ENCODE measurements at places on chromosomes 1 and 21.
A peak's percentile ranks its signal among the peaks of the same experiment; 100 is the strongest.

- DNase-seq, result no peak
These were observed 33.3 kb upstream of the TENT5C start for GRCh38 chr1:117572546-117572945.

- no peak for DNase-seq
These were observed 82.7 kb downstream of the CDC7 start for GRCh38 chr1:91583326-91583755.

DNA sequence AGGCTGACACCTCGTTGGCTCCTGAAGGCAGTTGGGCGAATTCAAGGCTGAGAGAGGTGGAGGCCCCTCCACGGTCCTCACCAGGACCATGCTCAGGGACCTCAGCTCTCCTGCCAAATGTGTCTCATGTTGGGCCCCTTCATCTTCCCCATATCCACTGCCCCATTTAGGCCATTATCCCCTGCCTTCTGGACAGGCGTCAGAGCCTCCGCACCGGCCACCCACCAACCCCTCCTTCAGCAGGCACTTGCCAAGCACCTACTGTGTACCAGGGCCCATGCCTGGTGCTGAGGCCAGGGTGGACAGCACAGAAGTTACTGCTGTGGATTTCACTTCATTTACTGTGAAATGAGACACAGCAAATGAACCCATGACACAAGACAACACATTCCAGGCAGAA, 325.8 kb downstream of the MATN1 start:
- DNase-seq, result no peak

GRCh38 chr1:203140743-203141520, 13.4 kb downstream of the ADORA1 start:
- no peak for DNase-seq

DNA sequence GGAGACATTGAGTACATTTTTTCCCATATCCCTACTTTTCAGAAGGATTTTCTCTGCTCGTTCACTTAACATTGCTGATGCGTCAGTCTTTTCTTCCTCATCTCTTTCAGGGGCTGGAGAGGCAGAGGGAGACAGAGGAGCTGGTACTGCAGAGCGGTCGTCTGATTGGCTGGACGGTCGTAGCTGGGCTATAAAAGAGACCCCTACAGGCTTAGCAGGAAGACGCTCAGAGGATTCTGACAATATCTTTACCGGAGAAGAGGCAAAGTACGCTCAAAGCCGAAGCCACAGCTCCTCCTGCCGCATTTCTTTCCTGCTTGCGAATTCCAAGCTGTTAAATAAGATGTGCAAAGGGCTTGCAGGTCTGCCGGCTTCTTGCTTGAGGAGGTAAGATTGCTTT, at the start of gene RGS4:
TSS of gene RGS4 (plus strand) at position 220 of the 400 bp plus-strand sequence. CDS start at position 344, 124 bp downstream.
- DNase-seq, result peak; percentile 92

- no peak for DNase-seq
These were observed 30.9 kb downstream of the ACTA1 start for GRCh38 chr1:229402993-229403392.

DNA sequence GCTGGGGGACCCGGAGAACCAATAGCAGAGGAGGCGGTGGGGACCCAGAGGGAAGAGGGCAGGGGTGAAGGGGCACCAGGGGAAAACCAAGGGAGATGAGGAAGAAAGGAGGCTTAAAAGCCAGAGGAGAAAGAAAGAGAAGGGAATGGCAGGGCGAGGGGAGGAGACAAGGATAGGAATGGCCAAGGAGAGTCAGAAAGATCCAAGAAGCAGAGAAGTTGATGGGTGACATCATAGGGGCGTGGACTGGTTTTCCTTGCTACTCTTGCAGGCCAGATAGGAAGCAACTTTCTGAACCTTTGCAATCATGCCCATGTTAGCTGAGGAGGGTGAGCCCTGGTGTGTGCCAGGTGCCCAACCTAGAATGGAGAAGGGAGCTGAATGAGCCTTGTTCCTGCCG, 5.4 kb downstream of the NPR1 start:
- no peak for DNase-seq

GRCh38 chr1:72845981-72846380, 563.6 kb upstream of the NEGR1 start:
- DNase-seq, result no peak

All from RKO (cell line).